ENCODE measurements at places on chromosomes 5 and 9.

- DNase-seq = no peak
These were observed 371 bp upstream of the PITX1 start for GRCh38 chr5:135034236-135034962.

DNA sequence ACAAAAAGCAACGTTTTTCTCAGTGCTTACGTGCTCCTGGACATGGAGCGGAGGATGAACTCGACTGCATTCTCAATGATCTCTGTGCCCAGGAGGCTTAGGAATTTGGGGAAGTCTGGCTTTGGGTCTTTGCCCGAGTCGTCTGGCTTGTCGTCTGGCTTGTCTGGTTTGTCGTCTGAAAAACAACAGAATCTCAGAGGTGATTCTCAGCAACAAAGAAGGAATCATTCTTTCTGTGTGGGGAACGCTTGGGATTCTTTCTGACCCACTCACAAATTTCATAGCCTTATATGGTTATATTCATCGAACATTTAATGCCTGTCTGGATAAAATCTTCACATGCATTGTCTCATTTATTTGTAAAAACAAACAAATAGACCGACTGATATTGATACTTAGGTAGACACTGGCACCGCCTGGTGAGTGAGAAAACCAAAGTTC, 4.7 kb downstream of the C5orf46 start:
- DNase-seq = no peak

DNA sequence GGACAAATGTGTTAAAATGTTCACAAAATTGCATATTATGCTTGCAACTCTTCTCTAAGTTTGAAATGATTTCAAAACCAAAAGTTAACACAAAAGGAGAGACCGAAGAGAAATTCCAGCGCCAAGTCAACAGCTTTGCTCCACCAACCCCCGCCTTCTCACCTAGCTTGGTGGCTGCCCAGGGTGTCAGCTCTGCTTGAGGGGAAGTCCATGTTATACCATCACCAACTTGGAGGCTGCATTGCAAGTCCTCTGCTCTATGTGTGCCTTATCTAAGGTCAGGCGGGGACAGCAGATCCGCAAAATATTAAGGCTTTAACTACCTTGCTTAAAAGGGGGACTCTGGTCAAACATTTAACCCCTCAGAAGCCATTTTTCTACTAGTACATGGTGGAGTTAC, 14.6 kb downstream of the CCNJL start:
- no peak for DNase-seq

- no peak for DNase-seq
These were observed 10.5 kb downstream of the MLLT3 start for GRCh38 chr9:20611691-20612287.

- DNase-seq = no peak
These were observed 477.3 kb downstream of the ISL1 start for GRCh38 chr5:51860532-51861018.

- DNase-seq = no peak
These were observed 3.8 kb downstream of the ATP6V1G1 start for GRCh38 chr9:114591291-114591787.

- DNase-seq = no peak
These were observed 78.9 kb downstream of the FAM170A start for GRCh38 chr5:119708076-119708790.
